ENCODE measurements at places on chromosomes 2 and 18.

- DNase-seq = no peak
Observed at GRCh38 chr2:202335791-202336467, 40.2 kb upstream of the BMPR2 start.

- no peak for DNase-seq
Observed at GRCh38 chr2:66683599-66683998, 248.7 kb downstream of the MEIS1 start.

DNA sequence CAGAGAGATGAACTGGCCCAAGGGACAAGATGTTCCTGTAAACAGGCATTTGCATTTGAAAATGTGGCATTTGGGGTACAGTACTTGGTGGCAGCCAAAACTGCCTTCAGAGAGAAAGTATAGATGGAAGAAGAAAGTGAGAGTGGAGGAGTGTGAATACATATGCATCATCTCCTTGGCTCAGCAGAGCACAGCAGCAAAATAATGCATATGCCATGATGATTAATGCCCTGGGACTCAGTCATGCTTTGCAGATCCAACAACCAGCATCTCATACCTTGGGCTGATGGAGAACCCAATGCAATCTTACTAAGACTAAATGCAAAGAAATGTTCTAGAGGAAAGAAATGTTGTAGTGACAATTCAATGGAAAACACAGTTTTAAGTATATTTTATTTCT is 29.7 kb upstream of the CYTIP start:
- DNase-seq = no peak

DNA sequence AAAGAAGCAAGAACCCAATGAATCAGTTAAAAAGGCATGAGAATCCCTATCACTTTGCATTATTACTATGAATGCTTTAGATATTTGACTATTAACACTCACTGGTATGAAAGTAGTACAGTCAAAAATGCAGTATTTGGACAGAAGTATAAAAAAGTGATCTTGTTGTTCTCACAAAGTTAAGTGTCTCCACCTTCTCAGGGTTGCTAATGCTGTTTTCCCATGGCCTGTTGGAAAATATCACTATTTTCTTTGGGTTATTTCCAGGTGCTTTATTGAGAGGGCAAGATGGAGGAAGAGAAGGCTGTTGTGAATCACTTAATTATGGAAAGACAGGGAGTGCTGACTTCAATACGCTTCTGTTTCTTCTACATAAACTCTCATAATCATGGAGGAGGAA is 13.6 kb upstream of the CREB1 start:
- DNase-seq = no peak

- no peak for DNase-seq
Observed at GRCh38 chr2:9778471-9779316, 64.6 kb upstream of the TAF1B start.

DNA sequence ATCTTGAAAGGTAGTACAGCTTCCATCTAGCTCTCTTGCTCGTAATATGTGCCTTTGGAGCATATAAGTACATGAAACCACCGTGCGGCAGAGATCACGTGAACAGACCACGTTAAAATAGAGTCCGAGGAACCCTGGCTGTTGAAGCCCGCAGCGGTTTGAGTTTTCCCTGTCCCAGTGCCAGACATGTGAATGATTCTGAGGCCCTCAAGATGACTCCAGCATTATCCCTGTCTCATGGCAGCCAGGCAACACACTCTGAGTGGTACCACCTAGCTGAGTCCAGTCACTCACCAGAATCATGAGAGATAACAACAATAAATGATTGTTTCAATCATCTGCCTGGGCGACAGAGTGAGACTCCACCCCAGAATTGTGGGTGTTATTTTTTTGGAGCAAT is 21.6 kb upstream of the AAK1 start:
- no peak for DNase-seq

GRCh38 chr2:42031281-42032223 is 16.3 kb upstream of the PKDCC start:
- DNase-seq = no peak

- DNase-seq = no peak
Observed at GRCh38 chr18:59689756-59690155, 7.5 kb downstream of the CCBE1 start.

GRCh38 chr2:191560411-191560980 is 117.4 kb upstream of the NABP1 start:
- no peak for DNase-seq

GRCh38 chr2:97983698-97984097 is 12.1 kb downstream of the TMEM131 start:
- no peak for DNase-seq

- DNase-seq = no peak
Observed at GRCh38 chr2:10597956-10598355, 91.8 kb downstream of the NOL10 start.

GRCh38 chr2:135561925-135562324 is 30.6 kb downstream of the R3HDM1 start:
- DNase-seq = no peak

- no peak for DNase-seq
Observed at GRCh38 chr18:58110398-58110797, 66.4 kb downstream of the NEDD4L start.

- no peak for DNase-seq
Observed at GRCh38 chr2:46001741-46002506, 295.3 kb upstream of the EPAS1 start.

DNA sequence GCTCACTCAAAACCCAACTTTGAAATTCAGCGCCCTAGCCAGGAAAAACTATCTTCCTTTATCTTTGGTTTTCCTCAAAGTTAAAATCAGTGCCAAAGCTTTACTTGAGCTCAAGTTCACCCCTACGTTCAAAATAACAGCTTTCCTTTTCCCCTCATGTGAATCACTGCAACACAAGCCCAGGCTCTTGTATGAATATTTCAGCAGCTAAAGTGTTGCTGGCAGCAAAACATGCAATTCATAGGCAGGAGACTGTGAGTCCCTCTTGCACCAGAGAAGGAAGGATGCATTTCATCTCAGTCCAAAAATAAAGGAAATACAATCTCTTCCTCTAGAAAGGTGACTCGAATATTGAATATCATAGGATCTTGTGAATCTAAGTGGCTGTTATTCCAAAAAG is 461.3 kb upstream of the SOX11 start:
- no peak for DNase-seq

DNA sequence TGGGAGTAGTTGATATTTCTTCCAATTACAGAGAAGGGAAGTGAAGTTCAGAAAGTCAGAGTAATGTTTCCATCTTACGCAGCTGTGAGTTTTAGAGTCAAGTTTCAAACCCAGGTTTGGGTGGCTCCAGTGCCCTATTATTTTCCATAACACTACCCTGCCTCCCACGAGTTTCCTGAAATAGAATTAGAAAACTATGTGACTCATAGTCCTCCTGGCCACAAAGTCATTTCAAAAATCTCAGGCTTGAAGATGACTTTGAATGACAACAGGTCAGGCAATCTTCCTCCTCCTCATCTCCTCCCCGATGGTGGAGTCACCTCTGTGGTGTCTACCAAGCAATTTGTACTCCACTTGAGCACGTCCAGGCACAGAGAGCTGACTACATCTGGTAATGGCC is 212.3 kb upstream of the TRIB2 start:
- DNase-seq = peak; percentile 57

- no peak for DNase-seq
Observed at GRCh38 chr2:46784278-46784677, 131.3 kb downstream of the MCFD2 start.

DNA sequence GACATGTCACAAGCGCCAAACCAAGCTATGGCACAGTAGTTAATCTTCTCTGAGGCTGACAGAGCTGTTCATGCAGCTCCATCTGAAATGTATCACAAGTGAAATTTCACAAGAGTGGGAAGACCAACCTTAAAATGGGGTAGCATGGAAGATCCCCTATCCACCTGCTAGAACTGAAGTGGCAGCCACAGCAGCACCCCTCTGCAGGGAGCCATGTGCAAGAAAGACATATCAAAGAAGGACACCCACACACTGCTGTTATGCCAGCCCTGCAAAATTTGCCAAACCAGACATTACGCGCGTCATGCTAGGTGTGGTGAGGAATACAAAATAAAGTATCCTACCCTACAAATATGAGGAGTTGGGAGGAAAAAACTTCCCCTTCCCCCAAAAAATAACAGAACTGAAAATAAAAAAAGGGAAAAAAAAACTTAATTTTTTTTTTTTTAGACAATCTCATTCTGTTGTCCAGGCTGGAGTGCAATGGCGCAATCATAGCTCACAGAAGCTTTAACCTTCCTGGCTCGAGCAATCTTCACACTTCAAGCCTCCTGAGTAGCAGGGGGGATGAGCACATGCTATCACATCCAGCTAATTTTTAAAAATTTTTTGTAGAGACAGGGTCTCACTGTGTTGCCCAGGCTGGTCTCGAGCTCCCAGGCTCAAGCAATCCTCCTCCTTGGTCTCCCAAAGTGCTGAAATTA is 76.2 kb downstream of the STK39 start:
- DNase-seq = no peak

- DNase-seq = no peak
Observed at GRCh38 chr2:149087751-149088150, 49.3 kb downstream of the LYPD6B start.

GRCh38 chr18:57431002-57431382 is 4.2 kb upstream of the ONECUT2 start:
- DNase-seq = no peak

DNA sequence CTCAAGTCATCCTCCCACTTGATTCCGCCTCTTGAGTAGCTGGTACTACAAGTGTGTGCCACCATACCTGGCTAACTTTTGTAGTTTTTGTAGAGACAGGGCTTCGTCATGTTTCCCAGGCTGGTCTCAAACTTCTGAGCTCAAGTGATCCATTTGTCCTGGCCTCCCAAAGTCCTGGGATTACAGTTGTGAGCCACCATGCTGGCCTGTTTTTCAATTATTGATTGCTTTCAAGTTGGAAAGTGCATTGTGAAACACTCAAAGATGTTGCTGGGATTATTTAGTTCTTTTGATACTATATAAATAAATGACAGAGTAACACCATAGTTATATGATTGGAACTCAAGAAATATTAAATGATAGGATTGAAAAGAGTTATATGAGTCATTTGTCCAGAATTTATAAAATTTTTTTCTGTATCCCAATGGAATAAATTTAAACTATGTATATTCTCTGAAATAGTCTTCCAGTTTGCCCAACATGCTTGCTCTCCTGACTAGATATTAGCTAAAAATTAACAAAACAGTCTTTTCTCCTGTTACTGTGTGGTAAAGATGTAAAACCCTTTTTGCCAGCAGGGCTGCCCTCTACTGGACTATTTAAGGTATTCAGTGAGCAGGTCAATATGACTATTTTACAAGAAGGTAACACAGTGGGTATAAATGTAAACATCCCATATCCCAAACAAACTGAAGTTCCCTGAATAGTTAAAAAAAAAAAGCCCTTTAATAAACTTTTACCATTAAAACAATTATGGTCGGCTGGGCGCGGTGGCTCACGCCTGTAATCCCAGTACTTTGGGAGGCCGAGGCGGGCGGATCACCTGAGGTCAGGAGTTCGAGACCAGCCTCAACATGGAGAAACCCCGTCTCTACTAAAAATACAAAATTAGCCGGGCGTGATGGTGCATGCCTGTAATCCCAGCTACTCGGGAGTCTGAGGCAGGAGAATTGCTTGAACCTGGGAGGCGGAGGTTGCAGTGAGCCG is 42.7 kb downstream of the ACSL3 start:
- peak; percentile 9 for DNase-seq

GRCh38 chr2:144524118-144525009 is 4.4 kb upstream of the ZEB2 start:
- DNase-seq = no peak

- DNase-seq = no peak
Observed at GRCh38 chr2:196252408-196253115, 81.2 kb upstream of the STK17B start.

GRCh38 chr2:145352484-145352883 is 832.6 kb upstream of the ZEB2 start:
- DNase-seq = no peak

GRCh38 chr2:196453613-196454047 is 185.9 kb upstream of the CCDC150 start:
- peak; percentile 21 for DNase-seq

DNA sequence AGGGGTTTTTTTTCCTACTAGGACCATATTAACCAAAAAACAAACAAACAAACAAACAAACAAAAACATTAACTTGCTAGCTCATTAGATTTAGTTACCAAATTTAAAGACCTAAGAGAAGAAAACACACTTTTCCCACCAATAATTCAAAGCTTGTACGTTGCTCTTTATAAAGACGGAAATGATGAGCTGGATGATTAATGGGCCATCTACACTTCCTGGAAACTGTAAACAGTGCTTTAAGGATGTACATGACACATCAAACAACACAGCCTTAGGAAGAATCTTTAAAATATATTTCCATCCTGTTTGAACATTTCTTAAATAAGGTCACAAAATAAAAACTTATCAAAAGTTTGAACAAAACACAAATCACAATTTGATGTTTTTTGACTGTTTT is 982 bp downstream of the BMP10 start:
- no peak for DNase-seq

DNA sequence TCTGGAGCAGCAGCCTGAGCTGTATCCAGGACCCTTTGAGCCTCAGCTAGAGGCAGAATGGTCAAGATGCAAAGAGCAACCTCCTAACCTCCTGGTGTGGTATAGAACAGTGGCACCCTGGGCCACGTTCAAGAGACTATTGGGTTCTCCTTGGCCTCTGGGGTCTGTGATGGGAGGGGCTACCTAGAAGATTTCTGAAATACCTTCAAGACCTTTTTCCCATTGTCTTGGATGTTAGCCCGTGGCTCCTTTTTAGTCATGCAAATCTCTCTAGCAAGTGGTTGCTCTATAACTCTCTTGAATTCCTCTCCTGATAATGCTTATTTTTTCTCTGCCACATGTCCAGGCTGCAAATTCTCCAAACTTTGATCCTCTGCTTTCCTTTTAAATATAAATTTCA is 106.3 kb upstream of the SULT1C3 start:
- DNase-seq = no peak

DNA sequence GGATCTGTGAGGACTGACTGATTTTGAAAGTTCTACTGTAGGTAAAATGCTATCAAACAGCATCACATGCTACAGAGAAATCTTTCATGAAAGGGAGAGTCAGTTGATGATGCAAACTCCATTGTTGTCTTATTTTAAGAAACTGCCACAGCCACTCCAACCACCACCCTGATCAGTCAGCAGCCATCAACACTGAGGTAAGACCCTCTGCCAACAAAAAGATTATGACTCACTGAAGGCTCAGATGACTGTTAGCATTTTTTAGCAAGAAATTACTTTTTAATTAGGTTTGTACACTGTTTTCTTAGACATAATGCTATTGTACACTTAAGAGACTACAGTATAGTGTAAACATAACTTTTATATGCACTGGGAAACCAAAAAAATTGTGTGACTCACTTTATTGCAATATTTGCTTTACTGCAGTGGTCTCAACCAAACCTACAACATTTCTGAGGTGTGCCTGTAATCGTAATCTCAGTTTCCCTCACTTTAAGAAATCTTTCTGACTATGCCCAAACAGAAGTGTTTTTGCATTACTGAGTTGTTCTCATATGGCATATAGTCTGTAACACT is 42.8 kb downstream of the METTL8 start:
- DNase-seq = peak; percentile 7

DNA sequence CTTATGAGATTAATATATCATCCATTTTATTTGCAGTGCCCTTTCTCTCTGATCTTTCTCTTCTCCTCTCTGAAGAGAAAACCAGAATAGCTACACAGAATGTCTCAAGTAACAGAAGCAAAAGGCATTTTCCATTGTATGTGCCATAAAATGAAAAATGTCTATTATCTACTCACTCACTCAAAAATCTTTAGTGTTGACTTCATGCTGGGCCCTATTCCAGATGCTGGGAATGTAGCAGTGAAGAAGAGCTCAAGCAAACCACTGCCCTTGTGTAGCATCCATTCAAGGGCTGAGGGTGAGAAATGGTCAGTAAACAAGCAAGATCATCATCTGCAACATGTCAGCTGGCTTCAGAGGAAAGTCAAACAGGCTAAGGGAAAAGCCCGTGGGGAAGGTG is 427.7 kb downstream of the METTL4 start:
- no peak for DNase-seq
